Activated naive CD4-positive, alpha-beta T cell treated with Interleukin-2 at 50 U/mL for 16 hours (primary cell): ENCODE measurements at places on chromosomes 4 and X.
A peak's percentile ranks its signal among the peaks of the same experiment; 100 is the strongest.

DNA sequence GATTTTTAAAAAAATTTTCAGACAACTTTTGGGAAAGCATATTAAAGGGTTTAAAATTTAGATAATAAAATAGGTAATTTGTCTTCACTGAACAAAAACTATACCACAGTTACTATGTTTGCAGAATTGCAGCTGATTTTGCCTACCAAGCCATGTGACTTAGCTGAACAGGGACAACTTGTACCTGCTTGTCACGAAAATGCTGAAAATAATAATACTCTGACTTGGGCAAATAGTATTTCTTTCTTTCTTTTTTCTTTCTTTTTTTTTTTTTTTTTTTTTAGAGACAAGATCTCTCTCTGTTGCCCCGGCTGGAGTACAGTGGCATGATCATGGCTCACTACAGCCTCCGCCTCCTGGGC lies 225.2 kb upstream of the PPP1R2C start:
- no peak for DNase-seq

- DNase-seq: no peak
Measured at GRCh38 chr4:78244705-78245485, 187.8 kb downstream of the FRAS1 start.

GRCh38 chr4:15562623-15563022 lies 92.5 kb downstream of the FBXL5 start:
- DNase-seq: no peak

- DNase-seq: no peak
Measured at GRCh38 chr4:78754872-78755271, 21.3 kb upstream of the BMP2K start.

GRCh38 chr4:86185659-86186058 lies 174.2 kb downstream of the MAPK10 start:
- DNase-seq: no peak

- no peak for DNase-seq
Measured at GRCh38 chr4:6785572-6785925, 3.0 kb downstream of the KIAA0232 start.

GRCh38 chr4:166039822-166040221 lies 166.8 kb downstream of the TLL1 start:
- DNase-seq: no peak

GRCh38 chr4:74545448-74545847 lies 100.5 kb downstream of the AREG start:
- DNase-seq: no peak

GRCh38 chrX:134444681-134445080 lies 15.3 kb upstream of the HPRT1 start:
- DNase-seq: no peak

- no peak for DNase-seq
Measured at GRCh38 chrX:54482839-54483593, 13.0 kb downstream of the FGD1 start.

- DNase-seq: no peak
Measured at GRCh38 chr4:39970671-39971640, 6.8 kb downstream of the PDS5A start.

- no peak for DNase-seq
Measured at GRCh38 chr4:22857411-22857810, 164.7 kb downstream of the GBA3 start.

DNA sequence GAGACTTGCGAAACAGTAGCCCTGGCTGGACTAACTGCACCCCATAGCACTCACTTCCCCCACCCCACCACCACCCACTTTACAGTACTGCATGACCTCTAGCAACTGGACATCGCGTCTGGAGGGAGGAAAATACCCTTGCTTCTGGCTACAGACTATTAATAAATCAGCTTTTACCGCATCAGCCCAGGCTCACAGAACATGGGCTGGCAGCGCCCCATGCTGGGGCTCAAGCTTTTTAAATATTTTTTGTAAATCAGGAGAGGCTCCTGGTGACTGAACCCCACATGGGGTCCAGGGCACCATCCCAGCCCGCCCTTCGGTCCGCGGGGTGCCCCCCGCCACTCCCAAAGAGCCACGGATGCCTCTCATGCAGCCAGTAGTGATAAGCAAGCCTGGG lies 2.7 kb downstream of the HS6ST2 start:
- no peak for DNase-seq

DNA sequence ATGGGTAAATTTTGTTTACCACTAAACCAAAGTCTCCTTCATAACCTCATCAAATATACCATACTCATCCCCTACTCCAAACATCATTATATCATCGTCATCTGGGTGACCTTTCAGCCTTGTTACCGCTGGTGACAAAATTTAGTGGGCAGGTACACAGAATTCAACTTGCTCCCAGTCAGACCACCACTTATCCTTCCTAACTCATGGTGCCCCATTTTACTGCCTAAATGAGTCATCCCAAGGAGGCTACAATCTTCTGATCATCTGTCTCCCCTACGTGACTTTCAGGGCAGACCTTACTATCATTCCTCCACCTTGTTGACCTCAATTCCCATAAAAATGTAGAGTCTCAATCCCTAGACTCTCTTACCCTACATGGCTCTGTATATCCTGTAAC lies 49.6 kb downstream of the DCHS2 start:
- DNase-seq: no peak

DNA sequence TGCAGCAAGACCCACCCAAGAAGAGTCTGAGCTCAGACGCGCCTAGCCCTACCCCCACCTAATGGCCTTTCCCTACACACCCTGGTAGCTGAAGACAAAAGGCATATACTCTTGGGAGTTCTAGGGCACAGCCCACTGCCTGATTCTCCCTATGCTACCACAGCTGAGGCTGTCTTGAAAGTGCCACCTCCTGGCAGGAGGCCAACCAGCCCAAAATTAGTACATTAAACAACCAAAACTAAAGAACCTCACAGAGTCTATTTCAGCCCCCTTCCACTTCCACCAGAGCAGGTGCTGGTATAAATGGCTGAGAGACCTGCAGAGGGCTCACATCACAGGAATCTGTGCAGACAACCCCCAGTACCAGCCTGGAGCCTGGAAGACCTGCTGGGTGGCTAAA lies 119.1 kb downstream of the HMGN5 start:
- no peak for DNase-seq

GRCh38 chr4:157226601-157227000 lies 6.1 kb downstream of the GRIA2 start:
- DNase-seq: no peak

GRCh38 chr4:73259571-73260090 lies 1.0 kb upstream of the ANKRD17 start:
- DNase-seq: peak; percentile 21

GRCh38 chrX:148459343-148459742 lies 41.1 kb upstream of the AFF2 start:
- DNase-seq: no peak

- no peak for DNase-seq
Measured at GRCh38 chr4:176492646-176493302, 173.0 kb downstream of the SPCS3 start.

DNA sequence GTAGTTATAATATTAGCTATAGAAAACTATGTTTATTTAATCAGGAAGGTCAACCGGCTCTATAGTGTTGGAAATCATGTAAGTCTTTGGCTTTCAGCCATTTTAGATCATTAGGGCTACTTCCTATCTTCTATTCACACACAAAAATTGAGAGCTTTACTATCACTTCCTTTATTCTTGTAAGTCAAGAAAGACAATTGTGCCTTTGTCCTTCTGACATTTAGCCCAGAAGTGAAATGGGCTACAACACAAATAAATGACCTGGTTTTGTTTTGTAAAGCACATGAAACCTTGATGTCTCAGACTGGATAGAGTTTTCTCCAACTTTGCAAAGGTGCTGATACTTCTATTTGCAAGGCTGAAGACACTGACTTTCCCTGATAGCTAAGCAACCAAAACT lies 122.4 kb upstream of the ACSL4 start:
- DNase-seq: no peak

DNA sequence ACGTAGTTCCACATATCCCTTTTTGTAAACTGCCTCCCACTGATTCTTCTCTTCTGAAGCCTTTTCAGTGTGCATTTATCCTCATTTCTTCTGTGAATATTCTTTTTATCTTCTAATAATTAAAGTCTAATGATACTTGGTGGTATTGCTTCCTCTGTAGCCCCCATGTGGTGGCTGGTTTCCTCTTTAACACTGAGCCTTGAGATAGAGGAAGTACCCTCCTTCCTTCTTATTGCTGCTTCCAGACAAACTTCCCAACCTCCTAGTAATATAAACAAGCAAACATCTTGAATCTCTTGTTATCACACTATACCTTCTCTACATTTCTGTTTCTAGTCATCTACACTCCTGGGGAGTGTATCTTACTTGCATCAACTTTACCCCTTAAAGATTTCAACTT lies 310.5 kb upstream of the GIMD1 start:
- DNase-seq: no peak

DNA sequence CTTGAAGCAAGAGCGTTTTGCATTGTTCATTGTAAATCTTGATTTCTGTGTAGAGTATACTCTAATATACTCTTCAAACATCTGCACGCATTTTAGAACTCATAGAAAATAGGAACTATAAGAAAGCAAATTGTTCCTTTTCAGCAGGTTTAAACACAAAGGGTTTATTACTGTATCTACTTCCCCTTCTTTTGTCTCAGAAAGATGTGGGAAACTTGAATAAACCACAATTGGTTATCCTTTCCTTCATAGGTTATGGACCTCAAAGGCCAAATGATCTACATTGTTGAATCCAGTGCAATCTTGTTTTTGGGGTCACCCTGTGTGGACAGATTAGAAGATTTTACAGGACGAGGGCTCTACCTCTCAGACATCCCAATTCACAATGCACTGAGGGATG lies 46.0 kb upstream of the GUCY1B1 start:
- no peak for DNase-seq

DNA sequence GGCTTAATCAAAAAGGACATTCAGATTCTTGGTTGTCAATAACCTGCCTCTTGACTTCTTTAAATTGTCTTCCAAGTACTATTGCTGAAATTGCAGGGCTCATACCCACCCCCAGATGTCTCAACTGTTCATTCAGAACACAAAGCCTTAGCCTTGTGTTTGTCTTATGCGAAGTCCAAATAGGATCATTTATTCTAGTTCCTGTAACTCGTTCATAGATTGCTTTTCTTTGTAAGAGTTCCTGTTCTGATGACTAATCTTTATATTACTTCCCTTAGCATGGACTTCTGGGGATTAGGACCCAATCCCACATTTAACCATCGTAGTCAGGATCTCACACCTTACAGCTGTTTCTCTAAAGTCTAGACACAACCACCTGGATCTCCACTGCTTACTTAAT lies 226.0 kb downstream of the VEGFC start:
- DNase-seq: no peak

DNA sequence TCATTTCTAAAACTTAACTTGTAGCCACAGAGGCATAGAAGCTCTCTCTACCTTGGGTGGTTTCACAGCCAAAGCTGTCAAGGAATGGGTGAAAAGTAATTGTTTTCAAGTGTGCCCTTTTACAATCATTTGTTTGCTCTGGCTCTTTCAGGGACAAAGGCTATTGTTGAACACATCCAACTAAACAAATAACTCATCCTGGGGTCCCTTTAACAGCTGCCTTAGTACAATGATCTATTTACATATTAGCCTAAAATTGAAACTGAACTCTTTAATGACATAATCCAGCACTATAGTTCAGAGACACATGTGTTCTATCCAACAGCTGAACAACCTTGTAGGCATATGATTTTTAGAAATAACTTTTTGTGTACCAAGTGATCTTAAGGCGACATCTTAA lies 3.7 kb downstream of the HHIP start:
- DNase-seq: no peak

- no peak for DNase-seq
Measured at GRCh38 chr4:175440786-175441185, 371.3 kb downstream of the GPM6A start.

DNA sequence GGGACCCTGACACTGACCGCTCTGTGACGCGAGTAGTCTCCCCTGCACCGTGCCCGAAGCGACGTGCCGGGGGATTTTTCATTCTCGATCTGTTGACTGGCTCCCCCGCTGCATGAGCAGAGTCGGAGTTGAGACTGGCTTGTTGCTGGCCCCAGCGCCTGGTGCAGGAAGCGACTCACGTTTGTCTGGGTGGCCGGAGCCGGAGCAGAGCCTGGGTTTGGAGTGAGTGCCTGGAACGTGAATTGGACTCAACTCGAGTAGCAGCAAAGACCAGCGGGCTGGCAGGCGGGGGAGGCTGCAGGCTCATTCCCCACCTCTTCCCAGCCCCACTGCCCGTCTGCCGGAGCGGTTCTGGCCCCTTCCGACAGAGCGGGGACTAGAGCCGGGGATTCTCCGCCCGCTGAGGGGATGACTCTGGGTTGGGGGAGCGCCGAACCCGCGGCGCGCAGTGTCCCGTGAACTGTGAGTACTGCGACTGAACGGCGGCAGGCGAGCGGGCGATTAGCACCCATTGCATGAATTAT lies 554 bp downstream of the PCDH7 start:
- no peak for DNase-seq

GRCh38 chr4:108311313-108311712 lies 142.6 kb upstream of the LEF1 start:
- no peak for DNase-seq

GRCh38 chr4:84837751-84838150 lies 128.7 kb downstream of the WDFY3 start:
- no peak for DNase-seq

DNA sequence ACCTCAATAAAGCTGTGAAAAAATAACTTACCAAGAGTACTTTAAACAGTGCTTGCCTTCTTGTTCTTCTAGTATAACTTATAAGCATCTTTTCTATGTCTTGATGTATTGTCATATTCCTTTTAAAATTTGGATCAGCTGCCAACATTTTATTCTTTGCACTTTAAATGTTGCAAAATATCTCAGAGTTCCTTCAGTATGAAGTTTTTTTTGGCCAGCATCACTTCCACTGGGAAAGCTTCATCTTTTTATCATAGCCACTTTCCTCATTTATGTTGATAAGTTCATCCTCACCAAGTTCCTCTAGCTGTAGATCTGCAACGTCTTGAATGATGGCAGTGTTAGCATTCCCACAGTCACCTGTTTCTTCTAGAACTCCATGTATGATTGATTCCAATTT lies 24.2 kb downstream of the CXorf58 start:
- no peak for DNase-seq

GRCh38 chr4:80182237-80182866 lies 15.0 kb upstream of the PRDM8 start:
- DNase-seq: peak; percentile 32

GRCh38 chrX:23788521-23788920 lies 5.5 kb downstream of the SAT1 start:
- no peak for DNase-seq

DNA sequence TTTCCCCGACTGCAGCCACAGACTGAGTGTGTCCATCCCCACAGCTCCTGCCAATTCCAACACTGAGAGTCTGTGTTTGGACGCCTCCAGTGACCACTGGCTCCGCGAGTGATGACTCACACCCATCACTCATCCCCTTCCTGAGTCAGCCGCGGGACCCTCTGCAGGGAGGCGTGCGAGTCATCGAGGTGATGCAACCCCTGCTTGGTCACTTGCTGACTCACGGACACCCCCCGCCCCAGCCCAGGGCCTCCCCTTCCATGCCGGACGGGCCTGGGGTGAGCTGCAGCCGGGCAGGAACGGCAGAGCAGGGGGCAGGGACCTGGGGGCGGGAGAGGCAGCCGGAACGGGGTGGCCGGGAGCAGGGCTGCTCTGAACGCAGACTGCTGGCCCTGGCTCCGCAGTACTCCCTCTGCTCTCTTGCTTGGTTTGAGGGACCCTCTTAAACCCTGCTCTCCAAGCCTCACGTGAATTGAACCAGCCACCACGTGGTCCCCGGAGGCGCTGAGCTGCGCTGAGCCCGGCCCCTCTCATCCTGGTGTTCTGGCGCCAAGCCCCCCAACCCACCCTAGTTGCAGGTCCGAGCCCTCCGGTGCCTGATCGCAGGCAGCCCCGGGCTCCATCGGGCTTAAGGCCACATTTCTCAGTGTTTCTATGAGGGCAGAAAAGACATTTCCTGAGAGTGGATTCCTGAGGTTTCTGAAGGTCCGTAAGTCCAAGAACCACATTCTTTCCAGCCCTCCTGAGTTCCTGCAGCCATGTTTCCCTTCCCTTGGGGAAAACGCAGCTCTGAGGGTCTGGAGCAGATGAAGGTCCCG lies 32.4 kb downstream of the FGFRL1 start:
- peak; percentile 33 for DNase-seq
